Eye (tissue), 1 donor: ENCODE measurements at places on chromosomes 3 and 15.
A peak's percentile ranks its signal among the peaks of the same experiment; 100 is the strongest.

- DNase-seq: peak; percentile 56
Observed at GRCh38 chr15:85624291-85624801, 170.4 kb downstream of the KLHL25 start.

DNA sequence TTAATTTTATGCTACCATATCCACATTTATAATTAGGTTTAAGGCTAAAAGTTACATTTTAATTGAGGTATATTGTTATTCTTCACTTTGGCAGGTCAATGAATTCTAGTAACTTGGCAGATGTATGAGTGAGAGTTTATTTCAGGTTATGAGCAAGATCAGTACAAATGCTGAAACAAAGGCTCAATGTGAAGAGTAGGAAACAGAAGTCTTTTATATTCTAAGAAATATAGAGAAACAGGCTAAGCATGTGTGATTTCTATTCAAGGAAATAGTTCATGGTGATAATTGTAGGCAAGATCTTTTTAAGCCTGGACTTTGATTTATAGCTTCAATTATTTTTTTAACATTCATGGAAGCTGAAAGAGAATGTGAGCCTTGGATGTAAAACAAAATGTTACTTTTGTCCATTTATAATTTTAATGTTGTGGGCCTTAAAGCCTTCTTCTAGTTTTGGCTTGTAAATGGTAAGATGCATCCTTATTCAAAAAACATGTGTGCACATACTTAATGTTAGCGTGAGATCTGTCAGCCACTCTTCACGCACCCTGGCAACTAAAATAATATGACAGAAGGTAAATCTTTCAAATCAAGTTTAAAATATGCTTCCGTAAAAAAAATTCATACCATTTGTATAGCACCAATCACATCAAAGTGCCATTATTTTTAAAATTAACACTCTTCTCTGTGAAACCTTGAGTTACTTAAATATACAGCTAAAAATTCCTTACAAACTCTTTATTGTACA lies 22.8 kb upstream of the OSTN start:
- DNase-seq: no peak

- DNase-seq: no peak
Observed at GRCh38 chr3:55624238-55624637, 137.1 kb upstream of the WNT5A start.

GRCh38 chr15:67892559-67893377 lies 52.9 kb upstream of the RNU6-1 start:
- no peak for DNase-seq

- no peak for DNase-seq
Observed at GRCh38 chr15:54576298-54576935, 598.2 kb downstream of the UNC13C start.

DNA sequence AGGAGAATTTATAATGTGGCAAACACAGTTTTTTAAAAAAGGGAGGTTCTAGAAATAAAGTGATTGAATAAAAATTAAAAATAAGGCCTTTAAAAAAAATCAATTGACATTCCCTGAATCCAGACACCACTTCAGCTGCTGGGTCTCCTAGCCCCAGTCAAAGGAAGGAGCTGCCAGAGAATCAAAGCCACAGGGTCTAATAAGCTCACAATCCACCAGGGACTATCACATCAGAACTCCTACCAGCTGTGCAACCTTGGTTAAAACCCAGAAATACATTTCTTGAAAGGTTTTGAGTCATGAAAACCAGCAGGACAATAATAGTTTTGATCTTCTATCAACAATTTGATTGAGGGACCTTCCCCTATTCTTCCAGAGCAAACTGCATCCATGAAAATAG lies 134.5 kb downstream of the MECOM start:
- DNase-seq: no peak

- DNase-seq: peak; percentile 40
Observed at GRCh38 chr3:71416876-71417275, 166.7 kb downstream of the FOXP1 start.

GRCh38 chr3:9837701-9838582 lies 5.9 kb downstream of the RPUSD3 start:
- no peak for DNase-seq

GRCh38 chr3:76025561-76025960 lies 240.2 kb upstream of the ZNF717 start:
- no peak for DNase-seq

DNA sequence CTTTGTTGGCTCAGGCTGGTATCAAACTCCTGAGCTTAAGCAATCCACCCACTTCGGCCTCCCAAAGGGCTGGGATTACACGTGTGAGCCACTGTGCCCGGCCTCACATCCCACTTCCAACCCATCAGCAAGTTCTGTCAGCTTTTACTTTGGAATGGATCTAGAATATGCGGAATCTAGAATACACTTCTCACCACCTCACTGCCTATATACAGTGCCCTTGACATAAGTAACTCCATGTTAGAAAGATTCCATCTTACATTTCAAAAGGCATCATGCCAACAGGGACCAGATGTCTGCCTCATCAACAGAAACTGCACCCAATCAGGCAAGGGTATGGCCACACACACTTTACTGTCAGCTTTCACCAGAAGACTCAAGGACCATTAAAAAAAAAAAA lies 9.9 kb upstream of the RBSN start:
- DNase-seq: no peak

GRCh38 chr15:51861557-51862359 lies 32.3 kb downstream of the TMOD3 start:
- no peak for DNase-seq

DNA sequence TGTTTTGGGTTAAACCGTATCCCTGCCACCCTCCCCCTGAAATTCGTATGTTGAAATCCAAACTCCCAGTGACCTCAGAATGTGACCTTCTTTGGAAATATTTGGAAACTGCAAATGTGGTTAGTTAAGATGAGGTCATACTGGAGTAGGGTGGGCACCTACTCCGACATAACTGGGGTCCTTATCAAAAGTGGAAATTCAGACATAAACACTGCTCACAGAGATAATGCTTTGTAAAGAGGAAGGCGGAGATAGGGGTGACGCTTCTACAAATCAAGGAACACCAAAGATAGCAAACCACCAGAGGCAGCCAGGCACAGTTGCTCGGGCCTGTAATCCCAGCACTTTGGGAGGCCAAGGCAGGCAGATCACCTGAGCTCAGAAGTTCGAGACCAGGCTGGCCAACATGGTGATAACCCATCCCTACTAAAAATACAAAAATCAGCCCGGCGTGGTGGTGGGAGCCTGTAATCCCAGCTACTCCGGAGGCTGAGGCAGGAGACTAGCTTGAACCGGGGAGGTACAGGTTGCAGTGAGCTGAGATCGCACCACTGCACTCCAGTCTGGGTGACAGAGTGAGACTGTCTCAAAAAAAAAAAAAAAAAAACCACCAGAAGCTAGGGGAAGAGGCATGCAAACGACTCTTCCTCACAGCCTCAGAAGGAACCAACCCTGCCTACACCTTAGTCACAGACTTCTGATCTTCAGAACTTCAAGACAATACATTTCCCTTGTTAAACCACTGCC lies 51.1 kb upstream of the CHD2 start:
- no peak for DNase-seq

DNA sequence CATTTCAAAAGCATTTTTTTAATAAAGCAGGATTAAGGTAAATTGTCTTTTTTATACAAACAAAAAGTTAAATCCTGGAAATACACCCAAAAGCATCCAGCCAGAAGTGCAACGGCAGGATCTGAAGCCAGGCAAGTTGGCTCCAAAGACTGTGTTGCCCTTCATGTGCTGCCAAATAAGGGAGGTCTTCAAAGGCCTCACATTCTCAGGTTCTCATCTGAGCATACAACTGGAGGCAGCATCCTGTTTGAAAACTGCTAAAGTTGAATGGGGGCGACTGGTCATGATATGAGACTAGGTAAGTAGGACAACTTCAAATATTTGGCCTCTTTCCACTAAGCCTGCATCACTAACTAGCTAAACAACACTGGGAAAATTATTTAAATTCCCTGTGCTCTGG lies 52.2 kb downstream of the IMPG2 start:
- no peak for DNase-seq

GRCh38 chr15:58095415-58095814 lies 29.9 kb upstream of the ALDH1A2 start:
- DNase-seq: no peak

- DNase-seq: no peak
Observed at GRCh38 chr15:65888981-65889380, 19.7 kb downstream of the RAB11A start.

- no peak for DNase-seq
Observed at GRCh38 chr3:13269711-13270378, 150.3 kb downstream of the NUP210 start.
